Stimulated activated CD4-positive, alpha-beta T cell treated with anti-CD3 and anti-CD28 coated beads, TNF-alpha, amount 100 ng/mL, for 24 hours (primary cell): ENCODE measurements at places on chromosomes 6 and 20.

DNA sequence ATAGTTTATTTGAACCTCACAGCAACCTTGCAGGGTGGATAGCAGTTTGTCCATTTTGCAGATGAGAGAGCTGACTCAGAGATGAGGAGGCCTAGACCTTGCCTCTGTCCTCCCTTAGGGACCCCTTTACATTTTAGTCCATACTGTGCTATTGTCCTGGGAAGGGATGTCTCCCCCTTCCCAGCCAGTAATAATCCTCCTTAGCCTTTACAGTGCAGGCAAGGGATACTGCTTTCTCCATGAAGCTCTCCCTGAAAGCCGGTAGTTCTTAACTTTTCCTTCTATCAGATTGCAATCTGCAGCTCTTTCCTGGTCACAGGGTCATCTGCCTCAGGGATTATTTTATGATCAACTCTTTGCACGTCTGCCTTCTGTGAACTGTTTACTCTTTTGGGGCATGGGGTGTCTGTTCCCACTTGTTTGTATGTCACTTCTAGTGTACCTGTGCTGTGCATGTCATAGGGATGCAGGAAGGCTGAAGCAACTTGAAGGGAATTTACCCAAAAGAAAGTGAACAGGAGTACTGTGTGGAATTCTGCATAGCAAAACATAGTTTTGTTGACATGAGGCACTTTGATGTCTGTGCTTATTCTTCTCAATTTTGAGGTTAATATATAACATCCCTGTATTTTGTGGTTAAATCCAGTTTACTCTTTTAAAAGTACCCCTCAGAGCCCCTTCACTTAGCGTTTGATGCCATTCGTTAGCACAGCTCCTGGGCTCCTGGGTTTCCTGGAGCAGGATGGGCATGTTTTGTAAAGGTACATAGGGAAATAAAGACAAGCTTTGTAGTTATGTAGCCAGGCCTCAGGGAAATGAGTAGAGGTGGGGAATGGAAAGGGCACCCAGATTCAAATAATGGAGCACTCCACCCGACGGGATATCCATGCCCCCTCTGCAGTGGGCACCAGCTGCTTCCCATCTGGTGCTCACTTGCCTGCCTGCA, 38.1 kb downstream of the DHX35 start:
- no peak for DNase-seq

DNA sequence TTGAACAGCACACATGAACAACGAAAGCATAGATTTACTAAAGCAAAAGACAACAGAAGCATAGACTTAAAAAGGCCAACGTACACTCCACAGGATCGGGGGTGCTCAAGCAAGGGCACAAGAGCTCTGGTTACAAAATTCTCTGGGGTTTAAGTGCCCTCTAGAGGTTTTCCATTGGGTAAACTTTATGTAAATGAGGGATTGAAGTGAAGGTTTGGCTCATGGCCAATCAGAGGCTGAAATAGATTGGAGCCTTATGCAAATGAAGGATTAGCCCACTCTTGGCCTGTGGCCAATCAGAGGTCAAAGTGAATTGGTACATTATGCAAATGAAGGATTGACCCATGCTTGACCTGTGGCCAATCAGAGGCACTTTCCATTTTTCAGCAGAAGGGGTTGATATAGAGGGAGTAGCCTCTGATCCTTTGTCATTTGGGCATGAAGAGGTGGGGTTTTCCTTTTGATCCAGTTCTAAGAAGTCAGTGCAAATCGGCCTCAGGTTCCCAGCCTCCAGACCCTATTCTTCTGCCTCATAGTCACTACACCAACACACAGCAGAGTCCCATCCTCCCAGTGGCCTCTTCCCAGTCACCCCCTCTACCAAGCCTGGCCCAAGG, 244.9 kb downstream of the THBS2 start:
- DNase-seq: no peak

DNA sequence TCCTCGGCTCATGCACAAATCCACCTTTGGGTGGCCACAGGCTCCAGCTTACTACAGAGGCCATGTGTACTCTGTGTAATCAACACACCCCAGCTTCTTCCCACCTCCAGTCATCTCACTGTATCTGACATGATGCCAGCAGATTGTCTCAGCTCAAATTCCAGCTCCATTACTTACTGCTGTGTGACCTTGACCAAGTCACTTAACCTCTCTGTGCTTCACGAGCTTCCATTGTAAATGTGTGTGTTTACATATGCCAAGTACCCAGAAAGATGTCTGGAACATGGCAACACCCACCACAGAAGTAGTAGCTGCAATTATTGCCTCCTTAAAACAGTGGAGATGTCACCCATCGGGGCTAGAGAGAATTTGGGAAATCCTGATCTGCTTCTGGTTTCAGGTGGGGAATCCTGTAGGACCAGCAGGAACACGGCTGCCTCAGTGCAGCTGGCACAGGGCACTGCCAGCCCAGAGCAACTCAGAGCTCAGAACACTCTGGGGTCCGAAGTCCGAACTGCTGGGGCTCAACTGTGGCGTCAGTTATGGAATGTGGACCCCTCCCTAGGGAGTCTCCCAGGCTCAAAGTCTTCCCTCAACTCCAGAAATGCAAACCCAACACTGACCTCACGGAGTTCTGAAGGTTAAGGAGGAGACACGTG, 21.2 kb upstream of the HLA-B start:
- no peak for DNase-seq

- DNase-seq: no peak
Measured at GRCh38 chr6:67210450-67210849, 1424.6 kb upstream of the ADGRB3 start.

DNA sequence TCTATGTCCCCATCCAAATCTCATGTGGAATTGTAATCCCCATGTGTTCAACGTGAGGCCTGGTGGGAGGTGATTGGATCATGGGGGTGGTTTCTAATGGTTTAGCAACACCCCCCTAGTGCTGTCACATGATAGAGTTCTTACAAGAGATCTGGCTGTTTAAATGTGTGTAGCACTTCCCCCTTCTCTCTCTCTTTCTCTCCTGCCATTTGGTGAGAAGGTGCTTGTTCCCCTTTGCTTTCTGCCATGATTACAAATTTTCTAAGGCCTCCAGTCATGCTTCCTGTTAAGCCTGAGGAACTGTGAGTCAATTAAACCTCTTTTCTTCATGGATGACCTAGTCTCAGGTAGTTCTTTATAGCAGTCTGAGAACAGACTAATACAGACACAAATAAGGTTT, 165.4 kb downstream of the OGFRL1 start:
- no peak for DNase-seq

- no peak for DNase-seq
Measured at GRCh38 chr6:52491203-52492069, 71.3 kb downstream of the EFHC1 start.

GRCh38 chr20:33522256-33522820, 32.4 kb downstream of the CBFA2T2 start:
- DNase-seq: no peak

DNA sequence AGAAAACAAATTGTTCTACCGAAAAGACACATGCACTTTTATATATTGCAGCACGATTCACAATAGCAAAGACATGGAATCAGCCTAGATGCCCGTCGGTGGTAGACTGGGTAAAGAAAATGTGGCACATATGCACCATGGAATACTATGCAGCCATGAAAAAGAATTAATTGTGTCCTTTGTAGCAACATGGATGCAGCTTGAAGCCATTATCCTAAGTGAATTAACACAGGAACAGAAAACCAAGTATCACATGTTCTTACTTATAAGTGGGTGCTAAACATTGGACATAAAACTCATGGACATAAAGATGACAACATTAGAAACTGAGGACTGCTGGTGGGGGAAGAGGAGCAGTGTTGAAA, 32.4 kb downstream of the RALGAPB start:
- DNase-seq: no peak

GRCh38 chr6:157732007-157732406, 91.0 kb upstream of the SNX9 start:
- DNase-seq: no peak
